ENCODE measurements at places on chromosomes 13 and 19. TPM values are rescaled to one million over a fixed set of nuclear protein-coding genes. Genes with fewer than 3 reads are reported as not detected.
A peak's percentile ranks its signal among the peaks of the same experiment; 100 is the strongest.

DNA sequence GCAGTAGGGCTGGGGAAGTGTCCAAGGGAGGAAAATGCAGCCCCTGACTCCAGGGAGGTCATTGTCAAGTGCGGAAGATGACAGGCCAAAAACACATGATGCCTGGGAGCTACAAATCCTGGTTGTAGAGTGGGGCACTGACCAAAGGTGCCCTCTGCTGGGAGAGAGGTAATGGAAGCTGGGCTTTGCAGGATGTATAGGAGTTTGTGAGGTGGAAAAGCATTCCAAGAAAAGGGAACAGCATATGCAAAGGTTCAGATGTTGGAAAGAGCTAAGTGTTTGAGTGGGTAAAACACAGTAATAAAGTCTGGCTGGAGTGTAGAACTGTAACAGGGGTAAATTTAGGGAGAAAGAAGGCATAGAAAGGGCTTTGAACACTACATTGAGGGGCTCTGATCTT is 46.9 kb upstream of the PTPRS start:
- no peak overlapping the region for H3K4me3 ChIP-seq
- no peaks in the 10 kb centered on the region for H3K36me3 ChIP-seq
- no peak for DNase-seq
- peaks cover 40% of the 10 kb centered on the region for H3K27me3 ChIP-seq
- no peak overlapping the region for H3K27ac ChIP-seq

DNA sequence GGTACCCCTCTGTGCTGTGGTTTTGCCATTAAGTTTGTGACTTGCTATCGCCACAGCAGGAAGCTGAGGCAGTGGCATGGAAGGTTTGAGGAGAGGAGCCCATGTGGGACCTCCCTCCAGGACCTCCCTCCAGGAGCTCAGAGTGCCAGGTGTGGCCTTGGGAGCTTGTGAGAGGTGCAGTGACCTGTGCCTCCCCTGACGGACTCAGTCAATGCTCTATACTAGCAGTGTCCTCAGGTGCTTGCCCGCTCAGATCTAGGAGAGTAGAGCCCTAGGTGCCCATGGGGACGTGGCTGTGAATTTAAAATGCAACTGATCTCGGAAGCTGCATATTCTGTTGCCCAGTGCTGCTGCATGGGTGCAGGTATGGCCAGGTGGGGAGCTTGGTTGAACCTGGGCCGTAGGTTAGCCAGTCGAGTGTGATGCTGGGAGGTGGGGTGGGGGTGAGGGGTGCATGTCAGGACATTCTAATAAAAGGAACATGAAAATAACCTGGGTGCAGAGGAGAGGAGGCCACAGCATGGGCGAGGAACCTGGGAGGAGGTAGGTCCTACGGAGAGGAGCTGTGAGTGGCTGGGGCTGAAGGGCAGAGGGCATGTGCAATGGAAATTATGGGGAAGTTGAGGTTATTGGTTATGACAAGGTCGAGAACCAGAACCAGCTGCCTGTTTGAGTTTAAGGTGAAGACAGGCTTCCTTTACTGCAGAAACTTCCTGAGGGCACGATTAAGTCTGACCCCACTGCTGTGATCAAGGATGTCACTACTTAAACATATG is 41.6 kb downstream of the TEX29 start:
- DNase-seq, result no peak
- peaks cover 8% of the 10 kb centered on the region for H3K27me3 ChIP-seq
- no peaks in the 10 kb centered on the region for H3K36me3 ChIP-seq
- no peaks in the 10 kb centered on the region for H3K4me1 ChIP-seq

The RFPL4A gene
- not detected for total RNA-seq

GRCh38 chr19:18672044-18672451 is 11.4 kb upstream of the CRTC1 start:
- peaks cover 7% of the 10 kb centered on the region for H3K36me3 ChIP-seq
- DNase-seq, result no peak
- no peak overlapping the region for H3K27ac ChIP-seq

DNA sequence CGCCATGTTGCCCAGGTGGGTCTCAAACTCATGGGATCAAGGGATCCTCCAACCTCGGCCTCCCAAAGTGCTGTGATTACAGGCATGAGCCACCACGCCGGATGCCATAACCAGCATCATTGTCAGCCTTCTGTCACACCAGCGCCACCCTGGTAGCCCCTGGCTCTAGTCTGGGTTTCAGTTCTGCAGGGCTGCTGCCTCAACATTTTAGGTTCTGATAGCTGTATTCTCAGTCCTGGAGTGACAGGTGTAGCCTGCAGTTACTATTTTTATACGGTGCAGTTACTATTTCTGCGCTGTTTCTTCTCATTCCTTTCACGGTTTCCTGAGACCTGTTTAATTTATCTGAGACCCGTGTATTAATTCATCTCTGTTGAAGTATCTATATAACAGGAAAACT is 57.1 kb downstream of the TRPM4 start:
- H3K36me3 ChIP-seq, result peaks cover 7% of the 10 kb centered on the region
- H3K27me3 ChIP-seq, result peaks cover 7% of the 10 kb centered on the region
- no peak for DNase-seq
- no peaks in the 10 kb centered on the region for H3K4me1 ChIP-seq

The TGFBR3L gene
- total RNA-seq, result 1.1 TPM

DNA sequence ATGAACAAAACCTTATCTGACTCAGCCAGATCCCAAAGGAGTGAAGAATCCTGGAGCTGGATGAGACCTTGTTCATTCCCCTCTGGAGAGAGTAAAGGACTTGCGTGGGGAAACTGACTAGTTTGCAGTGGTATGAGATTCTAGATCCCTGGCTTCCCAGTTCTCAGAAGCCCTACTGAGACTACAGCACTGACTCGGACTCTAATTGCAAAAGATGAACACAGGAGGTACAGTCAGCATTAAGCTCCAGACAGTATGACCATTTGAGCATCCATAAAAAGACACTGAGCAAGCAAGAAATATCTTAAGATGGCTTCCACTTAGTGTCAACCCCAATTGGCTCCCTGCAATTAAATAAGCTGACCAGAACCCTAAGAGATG is 6.8 kb downstream of the ZC3H4 start:
- no peaks in the 10 kb centered on the region for H3K27me3 ChIP-seq
- H3K4me1 ChIP-seq, result peaks cover 55% of the 10 kb centered on the region
- peak overlapping the region; percentile 74 for H3K4me3 ChIP-seq

The TPTE2 gene
- not detected for total RNA-seq

The CAB39L gene
- 18.1 TPM for total RNA-seq

The TMEM86B gene
- total RNA-seq, result 14.4 TPM

The CLEC11A gene
- 5.9 TPM for total RNA-seq

DNA sequence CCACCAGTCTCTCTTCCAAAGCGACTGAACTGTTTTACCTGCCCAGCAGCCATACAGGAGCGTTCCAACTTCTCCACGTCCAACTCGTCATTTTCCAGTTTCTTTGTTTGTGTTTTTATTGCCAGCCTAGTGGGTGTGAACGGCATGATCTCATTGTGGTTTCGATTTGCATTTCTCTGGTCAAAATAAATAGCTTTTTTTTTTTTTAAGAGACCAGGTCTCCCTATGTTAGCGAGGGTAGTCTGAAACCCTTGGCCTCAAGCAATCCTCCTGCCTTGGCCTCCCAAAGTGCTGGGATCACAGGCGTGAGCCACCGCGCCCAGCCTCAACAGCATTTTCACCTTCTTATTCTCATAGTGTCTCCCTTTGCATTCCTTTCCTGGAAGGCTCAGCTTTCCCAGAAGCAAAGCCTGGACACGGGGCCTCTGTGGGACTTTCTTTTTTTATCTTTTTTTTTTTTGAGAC is 4.2 kb upstream of the JSRP1 start:
- H3K4me1 ChIP-seq, result no peaks in the 10 kb centered on the region
- H3K27ac ChIP-seq, result peak overlapping the region; percentile 48
- no peak for DNase-seq
- H3K36me3 ChIP-seq, result no peaks in the 10 kb centered on the region

- peaks cover 24% of the 10 kb centered on the region for H3K36me3 ChIP-seq
- H3K27ac ChIP-seq, result no peak overlapping the region
- no peaks in the 10 kb centered on the region for H3K27me3 ChIP-seq
- H3K4me3 ChIP-seq, result no peak overlapping the region
These were observed 10.8 kb downstream of the USP12 start for GRCh38 chr13:27160657-27161295.

DNA sequence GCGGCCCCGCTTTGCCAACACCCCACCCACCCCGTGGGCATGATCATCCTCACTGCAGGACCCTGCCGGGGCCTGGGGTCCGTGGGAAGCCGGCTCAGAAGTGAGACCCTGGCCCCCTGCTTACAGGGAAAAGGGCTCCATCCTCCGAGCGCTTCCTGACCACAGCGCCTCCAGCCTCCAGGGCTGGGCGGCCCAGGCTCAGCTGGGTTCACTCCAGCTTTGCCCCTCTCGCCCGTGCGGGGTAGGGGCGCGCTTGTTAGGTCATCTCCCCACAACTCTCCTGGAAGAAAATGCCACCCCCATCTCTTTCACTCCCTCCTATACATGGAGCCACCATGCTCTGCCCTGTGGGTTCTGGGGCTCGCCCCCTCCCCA is 6.6 kb upstream of the C1QTNF9B start:
- no peak overlapping the region for H3K27ac ChIP-seq
- H3K4me1 ChIP-seq, result no peaks in the 10 kb centered on the region
- H3K27me3 ChIP-seq, result peaks cover 16% of the 10 kb centered on the region
- H3K4me3 ChIP-seq, result no peak overlapping the region
- no peak for DNase-seq
- H3K36me3 ChIP-seq, result no peaks in the 10 kb centered on the region

GRCh38 chr13:63731896-63732295 is 2316.2 kb upstream of the PCDH20 start:
- DNase-seq, result no peak
- no peaks in the 10 kb centered on the region for H3K36me3 ChIP-seq
- H3K27ac ChIP-seq, result peak overlapping the region; percentile 74
- H3K4me3 ChIP-seq, result no peak overlapping the region
- H3K27me3 ChIP-seq, result no peaks in the 10 kb centered on the region

GRCh38 chr19:8423817-8424223 is 10.7 kb downstream of the MARCHF2 start:
- H3K36me3 ChIP-seq, result no peaks in the 10 kb centered on the region
- H3K27ac ChIP-seq, result peak overlapping the region; percentile 70
- H3K27me3 ChIP-seq, result no peaks in the 10 kb centered on the region
- DNase-seq, result no peak

The URAD gene
- not detected for total RNA-seq

GRCh38 chr13:73158851-73159250 is 100.0 kb downstream of the KLF5 start:
- no peaks in the 10 kb centered on the region for H3K4me1 ChIP-seq
- no peak for DNase-seq
- no peak overlapping the region for H3K27ac ChIP-seq
- H3K4me3 ChIP-seq, result no peak overlapping the region
- no peaks in the 10 kb centered on the region for H3K27me3 ChIP-seq

- no peak for DNase-seq
- H3K4me1 ChIP-seq, result no peaks in the 10 kb centered on the region
- H3K27me3 ChIP-seq, result no peaks in the 10 kb centered on the region
- H3K4me3 ChIP-seq, result no peak overlapping the region
These were observed 1314.5 kb upstream of the MIR17HG start for GRCh38 chr13:90032841-90033493.

- H3K27me3 ChIP-seq, result no peaks in the 10 kb centered on the region
- H3K4me1 ChIP-seq, result peaks cover 57% of the 10 kb centered on the region
- peaks cover 29% of the 10 kb centered on the region for H3K36me3 ChIP-seq
- no peak overlapping the region for H3K27ac ChIP-seq
- H3K4me3 ChIP-seq, result peak overlapping the region; percentile 5
- no peak for DNase-seq
These were observed 116.1 kb downstream of the LRCH1 start for GRCh38 chr13:46668931-46669525.

The MAG gene
- 2.1 TPM for total RNA-seq

The CYP2F1 gene
- not detected for total RNA-seq

DNA sequence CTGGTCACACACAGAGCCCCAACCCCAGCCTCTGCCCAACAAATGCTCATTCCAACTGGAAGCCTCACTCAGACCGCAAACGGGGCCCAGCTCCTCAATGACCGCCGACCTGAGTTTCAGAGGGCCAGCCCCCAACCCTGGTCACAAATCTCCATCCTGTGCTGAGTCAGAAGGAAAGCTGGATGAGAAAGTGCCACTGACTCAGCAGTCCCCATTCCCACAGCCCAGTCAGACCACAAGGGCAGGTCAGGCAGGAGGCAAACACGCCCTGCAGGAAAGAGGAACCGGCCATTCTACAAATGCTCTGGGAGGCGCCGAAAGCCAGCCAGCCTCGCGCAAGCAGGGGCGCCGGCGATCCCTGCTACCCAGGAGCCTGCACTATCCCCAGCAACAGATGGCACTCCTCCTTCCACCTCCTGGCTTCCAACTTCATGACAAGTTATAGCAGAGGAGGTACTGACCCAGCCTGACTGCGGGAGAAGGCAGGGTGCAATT is 14.1 kb upstream of the PRKD2 start:
- no peaks in the 10 kb centered on the region for H3K27me3 ChIP-seq
- no peak for DNase-seq
- no peak overlapping the region for H3K4me3 ChIP-seq
- H3K27ac ChIP-seq, result peak overlapping the region; percentile 88
- peaks cover 22% of the 10 kb centered on the region for H3K4me1 ChIP-seq
- peaks cover 11% of the 10 kb centered on the region for H3K36me3 ChIP-seq

The PSG7 gene
- not detected for total RNA-seq

The OR4F17 gene
- total RNA-seq, result not detected

GRCh38 chr13:26494571-26495195 is 62.8 kb upstream of the WASF3 start:
- DNase-seq, result no peak
- H3K36me3 ChIP-seq, result no peaks in the 10 kb centered on the region
- H3K4me3 ChIP-seq, result no peak overlapping the region
- peaks cover 9% of the 10 kb centered on the region for H3K27me3 ChIP-seq
- peaks cover 20% of the 10 kb centered on the region for H3K4me1 ChIP-seq

DNA sequence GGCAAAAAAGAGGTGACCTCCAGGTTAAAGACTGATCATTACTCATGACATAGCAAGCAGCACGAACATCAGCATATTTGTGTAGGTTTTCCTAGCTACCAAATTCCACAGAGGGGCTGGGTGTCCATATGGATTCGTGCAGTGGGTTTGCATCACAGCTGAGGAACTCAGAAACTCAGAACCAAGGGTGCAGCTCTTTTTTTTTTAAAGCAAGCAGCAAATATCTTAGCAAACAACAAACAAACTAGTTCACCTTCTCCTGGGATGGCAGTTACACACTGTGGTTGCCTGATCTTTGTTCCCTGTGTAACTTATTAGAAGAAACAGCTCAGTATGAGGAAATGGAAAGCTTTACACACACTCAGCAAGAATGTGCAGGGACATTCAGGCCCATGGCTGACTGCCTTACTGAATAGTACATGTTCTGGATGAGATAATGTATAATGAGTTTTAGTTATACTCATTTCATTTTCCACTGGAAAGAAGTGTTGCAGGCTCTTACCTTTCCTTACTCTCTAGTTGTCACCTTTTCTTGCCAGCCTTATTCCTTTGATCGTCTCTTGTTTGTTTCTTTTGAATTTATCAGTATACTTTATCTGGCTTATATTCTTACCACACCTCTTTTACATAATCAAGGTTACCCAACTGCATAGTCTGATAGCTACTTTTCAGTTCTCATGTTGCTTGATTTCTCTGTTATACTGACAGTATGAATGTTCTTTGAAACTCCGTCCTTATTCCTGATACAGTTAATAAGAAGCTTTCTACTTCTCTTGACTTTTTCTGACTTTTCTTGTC is 4.3 kb downstream of the NDFIP2 start:
- DNase-seq, result no peak
- H3K36me3 ChIP-seq, result peaks cover 14% of the 10 kb centered on the region
- peak overlapping the region; percentile 97 for H3K27ac ChIP-seq
- no peaks in the 10 kb centered on the region for H3K27me3 ChIP-seq
- H3K4me1 ChIP-seq, result peaks cover 29% of the 10 kb centered on the region

Data from type B pancreatic cell (in vitro differentiated cells).